ENCODE measurements at places on chromosomes 1 and 21. TPM values are rescaled to one million over a fixed set of nuclear protein-coding genes. Genes with fewer than 3 reads are reported as not detected.

The RAB3B gene
- 0.42 TPM for total RNA-seq

The PTTG1IP gene
- total RNA-seq: 382 TPM

DNA sequence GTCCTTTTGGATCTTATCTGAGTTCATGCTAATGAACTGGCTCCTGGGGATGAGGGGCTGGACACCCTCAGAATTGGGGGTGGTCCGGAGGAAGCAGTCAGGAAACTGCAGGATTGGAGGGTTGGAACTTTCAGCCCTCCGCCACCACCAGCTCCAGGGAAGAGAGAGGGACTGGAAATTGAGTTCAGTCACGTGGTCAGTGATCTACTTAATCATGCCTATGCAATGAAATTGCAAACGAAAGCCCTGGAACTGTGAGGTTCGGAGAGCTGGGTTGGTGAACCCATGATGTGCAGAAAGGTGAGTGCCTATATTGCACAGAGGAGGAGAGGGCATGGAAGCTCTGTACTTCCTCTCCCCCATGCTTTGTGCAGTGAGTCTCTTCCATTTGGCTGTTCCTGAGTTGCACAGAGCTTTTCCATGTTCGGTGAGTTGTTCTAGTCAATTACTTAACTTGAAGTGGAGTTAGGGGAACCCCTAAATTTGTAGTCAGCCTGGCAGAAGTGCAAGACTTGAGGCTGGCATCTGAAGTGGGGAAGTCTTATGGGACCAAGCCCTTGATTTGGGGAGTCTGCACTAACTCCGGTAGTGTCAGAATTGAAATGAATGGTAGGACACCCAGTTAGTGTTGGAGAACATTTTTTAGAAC lies 16.7 kb downstream of the ITSN1 start:
- no peak for DNase-seq

DNA sequence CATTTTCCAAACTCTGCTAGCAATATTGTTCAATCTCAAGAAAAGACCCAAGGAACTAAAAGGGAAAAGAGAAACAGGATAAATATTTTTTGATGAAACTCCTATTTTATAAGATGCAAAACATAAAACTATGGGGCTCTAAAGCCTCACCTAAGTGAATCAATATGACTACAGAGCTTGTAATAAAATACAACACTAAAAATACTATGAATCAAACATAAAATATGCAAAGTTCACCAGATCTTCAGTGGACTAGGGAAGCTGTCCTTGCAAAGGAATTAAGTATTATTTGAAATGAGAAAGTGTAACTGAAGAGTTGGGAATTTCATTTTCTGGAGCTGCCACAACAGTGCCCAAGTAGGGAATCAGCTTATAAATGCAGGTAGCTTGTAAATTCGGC lies 124.5 kb downstream of the CRB1 start:
- no peak for DNase-seq

The MARCKSL1 gene
- total RNA-seq: 10.9 TPM

The SLC25A33 gene
- 8.2 TPM for total RNA-seq

The CLEC20A gene
- total RNA-seq: not detected
